NCI-H2081 (cell line): ENCODE measurements at places on chromosomes 2 and 18.
A peak's percentile ranks its signal among the peaks of the same experiment; 100 is the strongest.

- no peak for DNase-seq
These were observed 9.4 kb downstream of the MBD2 start for GRCh38 chr18:54215069-54215468.

DNA sequence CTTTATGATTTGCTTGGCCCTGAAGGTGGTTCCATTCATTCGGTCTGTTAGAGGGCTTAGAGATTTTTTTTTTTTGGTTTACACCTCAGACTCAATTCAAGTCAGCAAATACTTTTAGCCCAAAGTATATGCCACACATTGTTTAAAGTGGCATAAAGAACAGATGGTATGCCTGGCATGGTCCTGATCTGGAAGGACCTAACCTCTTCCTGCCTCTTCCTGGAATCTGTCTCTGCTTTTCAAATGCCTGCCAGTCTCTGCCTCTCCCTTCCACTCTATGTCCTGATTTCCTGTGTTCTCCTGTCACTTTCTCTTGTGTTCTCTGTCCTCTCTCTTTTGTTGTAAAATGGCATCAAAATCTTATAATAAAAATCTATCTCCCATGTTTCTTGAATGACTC lies 158.0 kb downstream of the ANKRD30B start:
- no peak for DNase-seq

DNA sequence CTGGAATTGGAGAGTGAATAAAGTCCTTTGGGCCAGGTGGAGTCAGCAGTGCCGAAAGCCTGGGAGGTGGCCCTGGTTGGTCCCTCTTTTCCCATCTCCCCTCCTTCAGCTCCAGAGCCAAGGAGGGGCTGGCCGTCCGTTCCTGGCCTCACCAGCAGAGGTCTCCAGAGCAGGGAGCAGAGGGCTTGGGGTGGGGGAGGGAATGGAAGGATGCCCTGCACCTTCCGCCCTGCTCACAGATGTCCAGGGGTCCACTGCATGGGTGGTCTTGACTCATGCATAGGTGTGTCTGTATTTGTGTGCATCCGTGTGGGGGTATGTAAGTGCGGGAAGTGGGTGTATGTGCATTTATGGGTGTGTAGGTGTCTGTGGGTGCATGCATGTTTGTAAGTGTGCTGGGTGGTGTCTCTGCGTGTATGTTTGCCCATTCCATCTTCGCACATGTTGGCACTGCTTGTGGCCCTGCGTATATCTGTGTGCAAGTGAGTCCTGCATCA lies 201.8 kb downstream of the ZFP36L2 start:
- peak; percentile 15 for DNase-seq

- no peak for DNase-seq
These were observed 43.4 kb downstream of the RNF144A start for GRCh38 chr2:6960659-6961058.

DNA sequence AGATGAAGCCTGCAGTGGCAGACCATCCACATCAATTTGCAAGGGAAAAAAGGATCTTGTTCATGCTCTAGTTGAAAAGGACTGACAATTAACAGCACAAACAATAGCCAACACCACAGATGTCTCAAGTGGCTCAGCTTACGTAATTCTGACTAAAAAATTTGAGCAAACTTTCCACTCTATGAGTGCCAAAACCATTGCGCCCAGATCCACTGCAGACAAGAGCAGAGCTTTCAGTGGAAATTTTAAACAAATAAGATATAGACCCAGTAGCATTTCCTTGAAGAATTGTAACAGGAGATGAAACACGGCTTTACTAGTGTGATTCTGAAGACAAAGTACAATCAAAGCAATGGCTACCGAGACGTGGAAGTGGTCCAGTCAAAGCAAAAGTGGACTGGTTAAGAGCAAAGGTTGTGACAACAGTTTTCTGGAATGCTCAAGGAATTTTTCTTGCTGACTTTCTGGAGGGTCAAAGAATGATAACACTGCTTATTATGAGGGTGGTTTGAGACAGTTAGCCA lies 12.0 kb upstream of the ZNF396 start:
- DNase-seq: no peak

- no peak for DNase-seq
These were observed 36.5 kb downstream of the CFAP36 start for GRCh38 chr2:55555977-55556376.

- no peak for DNase-seq
These were observed 4.9 kb downstream of the NEB start for GRCh38 chr2:151729415-151729811.

GRCh38 chr2:216622526-216622925 lies 10.7 kb upstream of the IGFBP2 start:
- DNase-seq: no peak

- no peak for DNase-seq
These were observed 34.9 kb upstream of the ATP8B1 start for GRCh38 chr18:57837917-57838548.

GRCh38 chr2:147543056-147543455 lies 301.8 kb upstream of the ACVR2A start:
- DNase-seq: no peak

GRCh38 chr2:14944562-14945346 lies 312.2 kb downstream of the LRATD1 start:
- peak; percentile 38 for DNase-seq

- DNase-seq: no peak
These were observed 265.4 kb downstream of the AFF3 start for GRCh38 chr2:99876956-99877355.
